ENCODE measurements at places on chromosomes 5 and 9.

GRCh38 chr9:68437785-68438184 is 81.4 kb downstream of the PGM5 start:
- no peak for DNase-seq

DNA sequence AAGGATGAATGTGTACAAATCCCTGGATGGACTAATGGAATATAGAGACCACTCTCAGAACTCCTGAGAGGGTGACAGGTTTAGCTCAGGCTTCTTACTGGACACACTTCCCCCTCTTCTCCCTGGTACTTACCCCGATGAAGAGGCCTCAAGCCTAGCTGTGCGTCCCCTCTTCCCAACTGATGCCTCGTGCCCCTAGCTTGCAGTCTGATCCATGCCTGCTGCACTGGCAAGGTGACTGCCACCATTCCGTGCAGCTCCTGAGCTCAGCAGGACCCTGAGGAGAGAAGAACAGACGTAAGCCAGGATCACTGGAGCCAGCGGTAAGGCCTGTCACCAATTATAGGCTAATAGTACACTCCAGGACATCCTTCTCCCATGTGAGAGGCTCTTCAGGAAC is 5.5 kb upstream of the STOML2 start:
- no peak for DNase-seq

GRCh38 chr5:88889189-88890069 is 6.4 kb upstream of the MEF2C start:
- DNase-seq = peak; percentile 72

GRCh38 chr9:85444243-85444642 is 297.5 kb downstream of the AGTPBP1 start:
- no peak for DNase-seq

DNA sequence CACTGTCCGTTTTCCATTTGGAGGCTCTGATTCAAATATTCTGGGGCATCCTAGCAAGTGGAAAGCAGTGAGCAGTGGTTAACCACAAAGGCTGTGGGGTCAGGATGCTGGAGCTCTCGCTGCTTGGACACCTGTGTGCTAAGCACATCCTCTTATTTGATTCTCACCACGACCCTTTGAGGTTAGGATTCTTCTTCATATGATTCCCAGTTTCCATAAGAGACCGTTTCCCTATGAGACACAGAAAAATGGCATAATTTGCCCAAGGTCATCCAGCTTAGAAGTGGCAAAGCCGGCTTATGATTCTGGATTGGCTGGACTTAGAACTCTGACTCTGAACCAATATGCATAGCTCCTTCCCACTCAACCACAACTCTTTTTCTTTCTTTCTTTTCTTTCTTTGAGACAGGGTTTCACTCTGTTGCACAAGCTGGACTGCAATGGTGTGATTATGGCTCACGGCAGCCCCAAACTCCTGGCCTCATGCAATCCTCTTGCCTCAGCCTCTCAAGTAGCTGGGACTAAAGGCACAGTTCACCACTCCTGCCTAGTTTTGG is 207.7 kb downstream of the TTLL11 start:
- DNase-seq = no peak

GRCh38 chr5:115418788-115419187 is 122.3 kb upstream of the CCDC112 start:
- no peak for DNase-seq

Data from sciatic nerve (tissue), 2 donors.